ENCODE measurements at places on chromosomes 2 and 18. TPM values are rescaled to one million over a fixed set of nuclear protein-coding genes. Genes with fewer than 3 reads are reported as not detected.

GRCh38 chr2:220509966-220510365 is 882.5 kb downstream of the SLC4A3 start:
- no peak for DNase-seq

DNA sequence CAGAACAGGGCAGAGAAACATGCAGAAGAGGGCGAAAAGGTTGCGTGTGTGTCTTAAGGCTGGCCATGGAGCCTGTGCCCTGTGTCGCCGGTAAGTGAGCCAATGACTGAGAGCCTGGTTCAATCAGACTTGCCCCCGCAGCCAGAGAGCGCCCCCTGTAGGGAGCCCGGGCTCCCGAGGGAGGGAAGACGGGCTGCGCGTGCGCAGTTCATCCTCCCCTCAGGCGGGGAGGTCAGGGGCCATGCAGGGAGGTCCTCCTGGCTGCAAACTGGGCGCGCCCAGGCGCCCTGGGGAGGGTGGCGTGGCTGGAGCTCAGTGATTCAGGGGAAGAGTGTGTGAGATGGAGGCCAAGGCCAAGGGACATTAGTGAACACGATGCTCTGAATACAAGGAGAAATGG is 276.6 kb downstream of the PHLPP1 start:
- no peak for DNase-seq

- DNase-seq, result no peak
These were observed at the start of gene SNRNP27 for GRCh38 chr2:69893684-69894551. SNRNP27 (plus strand) TSS chr2:69893956; CDS start chr2:69893985, 29 bp downstream.

DNA sequence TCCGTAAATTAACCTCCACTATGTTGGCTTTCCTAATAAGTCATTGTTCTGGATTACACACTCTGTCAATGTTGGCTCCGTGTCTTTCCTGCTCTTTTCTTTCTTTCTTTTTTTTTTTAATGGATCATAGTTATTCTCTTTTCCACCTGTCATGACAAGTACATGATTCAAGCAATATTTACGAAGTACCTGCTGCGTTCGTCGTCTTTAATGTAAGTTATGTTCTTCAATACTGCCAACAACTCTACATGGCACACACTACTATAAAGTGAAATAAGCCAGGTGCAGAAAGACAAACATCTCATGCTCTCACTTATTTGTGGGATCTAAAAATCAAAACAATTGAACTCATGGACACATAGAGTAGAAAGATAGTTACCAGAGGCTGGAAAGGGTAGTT is 239.1 kb downstream of the SCG2 start:
- no peak for DNase-seq

The LTBP1 gene
- 96.6 TPM for polyA plus RNA-seq

- no peak for DNase-seq
These were observed 105.3 kb downstream of the TSN start for GRCh38 chr2:121860758-121861227.

The HOXD9 gene
- 106 TPM for polyA plus RNA-seq

DNA sequence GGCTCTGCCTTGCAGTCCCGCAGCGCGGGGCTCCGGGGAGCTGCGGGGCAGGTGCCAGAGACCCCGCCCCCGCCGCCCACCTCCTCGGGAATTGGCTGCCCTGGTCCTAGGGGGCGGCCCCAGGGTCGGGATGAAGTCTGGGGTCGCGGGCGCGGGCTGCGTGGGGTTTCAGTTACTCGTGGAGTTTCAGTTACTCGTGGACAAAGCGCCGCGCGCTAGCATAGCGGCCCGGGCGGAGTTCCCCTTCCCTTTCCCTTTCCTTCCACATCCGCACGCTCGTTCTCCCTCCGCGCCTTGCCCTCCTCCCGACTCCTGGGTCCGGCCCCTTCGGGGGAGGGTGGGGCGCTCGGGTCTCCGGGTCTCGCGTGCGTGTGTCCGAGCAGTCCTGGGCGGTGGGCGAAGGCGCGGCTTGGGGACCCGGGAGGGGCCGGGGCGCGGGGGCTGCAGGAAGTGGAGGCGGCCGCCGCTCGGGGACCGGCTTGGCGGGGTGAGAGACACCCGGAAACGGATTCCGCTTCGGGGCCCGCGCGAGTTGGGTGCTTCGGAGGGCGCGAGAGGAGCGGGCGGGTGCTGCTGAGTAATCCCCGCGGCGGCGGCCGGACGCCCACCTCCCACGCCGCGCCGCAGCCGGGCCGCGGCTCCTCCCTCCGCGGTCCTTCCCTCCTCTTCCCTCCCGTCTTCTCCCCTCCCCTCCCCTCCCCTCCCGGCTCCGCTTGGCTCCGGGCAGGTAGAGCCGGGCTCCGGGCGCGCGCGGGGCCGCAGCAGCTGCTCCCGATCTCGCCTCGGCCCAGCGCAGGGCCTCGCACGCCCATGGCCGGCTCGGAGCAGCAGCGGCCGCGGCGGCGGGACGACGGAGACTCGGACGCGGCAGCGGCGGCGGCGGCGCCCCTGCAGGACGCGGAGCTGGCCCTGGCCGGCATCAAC is at the start of gene TTC39C:
Gene TTC39C, plus strand, starts transcription at position 693 of the 924 bp plus-strand sequence. Its CDS starts 118 bp downstream, at position 811.
- no peak for DNase-seq

DNA sequence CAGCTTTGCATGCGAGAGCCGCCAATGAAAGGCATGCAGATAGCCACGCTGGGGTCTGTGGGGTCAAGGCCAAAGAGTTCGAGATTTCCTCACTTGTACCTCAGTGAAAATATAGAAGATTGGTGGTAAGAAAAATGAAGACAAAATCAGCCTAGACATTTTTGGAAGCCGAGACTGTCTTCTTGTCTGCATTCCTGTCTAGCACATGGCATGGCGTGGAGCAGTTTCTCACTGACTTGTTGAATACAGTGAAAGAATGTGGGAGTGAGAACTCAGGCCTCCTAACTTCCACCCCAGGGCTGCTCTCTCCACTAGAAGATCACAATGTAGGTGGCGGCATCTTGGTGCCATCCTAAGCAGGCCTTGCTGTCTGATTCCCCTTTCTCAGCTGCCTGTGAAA is 740.8 kb upstream of the HS6ST1 start:
- DNase-seq, result no peak

- DNase-seq, result no peak
These were observed 60.4 kb downstream of the WDSUB1 start for GRCh38 chr2:159226059-159226461.

The PARD6G gene
- 30.7 TPM for polyA plus RNA-seq

GRCh38 chr2:179036353-179036905 is 13.5 kb downstream of the CCDC141 start:
- DNase-seq, result no peak

The PJVK gene
- 9.1 TPM for polyA plus RNA-seq

The SP3 gene
- 101 TPM for polyA plus RNA-seq

GRCh38 chr2:112047537-112048235 is 7.4 kb upstream of the TMEM87B start:
- no peak for DNase-seq

DNA sequence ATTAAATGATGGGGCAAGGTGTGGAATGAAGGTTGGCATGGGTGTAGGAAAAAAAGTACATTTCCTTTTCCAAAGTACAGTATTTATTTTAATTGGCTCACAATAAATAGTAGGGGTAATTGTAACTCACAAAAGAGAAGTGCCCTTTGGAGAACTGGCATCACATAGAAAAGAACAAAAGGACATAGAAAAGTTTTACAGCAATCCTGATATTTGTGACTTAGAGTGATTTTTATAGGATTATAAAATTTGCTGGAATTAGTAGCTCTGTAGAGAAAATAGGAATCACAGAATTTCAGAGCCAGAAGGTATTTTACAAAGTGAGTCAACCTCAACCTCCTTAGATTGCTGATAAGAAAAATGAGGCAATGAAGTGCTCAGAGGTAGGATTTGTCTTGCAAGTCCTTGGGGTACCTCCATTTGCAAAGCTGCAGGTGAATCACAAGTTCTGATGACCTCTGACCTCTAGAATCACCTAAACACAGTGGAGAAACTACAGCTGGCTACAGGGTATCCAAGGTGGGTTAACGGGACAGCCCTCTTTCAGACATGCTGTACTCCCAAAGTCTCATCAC is 133.6 kb downstream of the SOCS6 start:
- DNase-seq, result no peak

- DNase-seq, result no peak
These were observed 15.1 kb upstream of the NMUR1 start for GRCh38 chr2:231545105-231545902.

GRCh38 chr2:237604960-237605359 is 14.4 kb upstream of the RAB17 start:
- no peak for DNase-seq

GRCh38 chr2:201785135-201785534 is 4.4 kb upstream of the ALS2 start:
- no peak for DNase-seq

- DNase-seq, result no peak
These were observed 226.3 kb downstream of the CCDC85A start for GRCh38 chr2:56410140-56410539.

DNA sequence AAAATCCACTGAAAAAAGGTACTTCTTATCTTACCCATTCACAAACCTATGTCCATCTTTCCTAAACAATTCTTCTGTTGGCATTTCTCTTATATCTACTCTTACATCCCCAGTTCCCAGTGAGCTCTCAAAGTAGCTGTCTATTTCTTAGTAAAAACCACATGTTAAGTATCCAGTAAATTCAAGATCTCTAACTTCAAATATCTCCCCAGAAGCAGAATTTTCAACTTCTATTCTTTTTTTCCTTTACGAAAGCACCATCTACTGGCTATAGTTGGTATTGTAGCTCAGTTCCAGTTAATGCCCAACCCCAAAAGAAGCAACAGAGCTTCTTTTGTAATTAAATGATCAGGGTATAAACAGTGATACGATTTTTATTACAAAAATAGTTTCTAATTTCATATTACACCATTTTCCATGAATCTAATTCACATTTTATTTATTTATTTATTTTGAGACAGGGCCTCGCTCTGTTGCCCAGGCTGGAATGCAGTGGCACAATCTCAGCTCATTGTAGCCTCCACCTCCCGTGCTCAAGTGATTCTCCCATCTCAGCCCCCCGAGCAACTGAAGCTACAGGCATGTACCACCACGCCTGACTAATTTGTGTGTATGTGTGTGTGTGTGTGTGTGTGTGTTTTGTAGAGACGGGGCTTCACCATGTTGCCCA is 28.5 kb downstream of the HRH4 start:
- DNase-seq, result no peak

- DNase-seq, result no peak
These were observed 58.8 kb upstream of the TANK start for GRCh38 chr2:161101406-161101805.

The ABHD1 gene
- polyA plus RNA-seq, result 0.46 TPM

DNA sequence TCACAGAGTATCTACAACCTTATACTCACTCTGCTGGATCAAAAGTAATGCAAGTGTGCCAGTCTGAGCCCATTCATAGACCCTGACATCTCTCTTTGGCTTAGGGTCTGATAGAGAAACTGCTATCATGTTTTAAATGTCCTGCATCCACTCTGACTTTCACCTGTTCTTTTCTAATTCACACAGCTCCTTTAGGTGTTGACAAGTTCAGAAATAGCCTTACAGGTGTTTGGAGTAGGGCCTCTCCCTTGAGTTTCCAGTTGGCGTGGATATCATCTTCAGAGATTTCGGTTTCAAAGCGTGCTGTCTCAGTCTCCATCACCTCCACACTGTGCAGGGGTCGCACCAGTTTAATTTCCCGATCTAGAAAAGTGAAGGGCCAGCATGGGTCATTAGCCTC is 150.3 kb downstream of the PLEKHA3 start:
- DNase-seq, result no peak

DNA sequence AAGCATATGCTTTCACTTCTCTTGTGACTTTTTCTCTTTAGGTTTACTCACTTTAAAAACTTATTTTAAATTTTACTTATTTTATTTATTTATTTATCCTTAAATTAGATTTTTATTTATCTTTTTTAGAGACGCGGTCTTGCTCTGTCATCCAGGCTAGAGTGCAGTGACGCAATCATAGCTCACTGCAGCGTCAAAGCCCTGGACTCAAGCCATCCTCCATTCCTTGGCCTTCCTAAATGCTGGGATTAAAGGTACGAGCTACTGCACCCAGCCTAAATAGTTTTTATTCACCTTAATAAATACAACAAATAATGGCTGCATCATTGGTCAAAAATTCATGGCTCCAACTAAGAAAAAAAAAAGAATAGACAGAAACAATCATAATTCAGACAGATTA is 415.7 kb upstream of the FIGN start:
- no peak for DNase-seq

The IL37 gene
- not detected for polyA plus RNA-seq

GRCh38 chr2:207200136-207200535 is 34.4 kb upstream of the KLF7 start:
- DNase-seq, result no peak

DNA sequence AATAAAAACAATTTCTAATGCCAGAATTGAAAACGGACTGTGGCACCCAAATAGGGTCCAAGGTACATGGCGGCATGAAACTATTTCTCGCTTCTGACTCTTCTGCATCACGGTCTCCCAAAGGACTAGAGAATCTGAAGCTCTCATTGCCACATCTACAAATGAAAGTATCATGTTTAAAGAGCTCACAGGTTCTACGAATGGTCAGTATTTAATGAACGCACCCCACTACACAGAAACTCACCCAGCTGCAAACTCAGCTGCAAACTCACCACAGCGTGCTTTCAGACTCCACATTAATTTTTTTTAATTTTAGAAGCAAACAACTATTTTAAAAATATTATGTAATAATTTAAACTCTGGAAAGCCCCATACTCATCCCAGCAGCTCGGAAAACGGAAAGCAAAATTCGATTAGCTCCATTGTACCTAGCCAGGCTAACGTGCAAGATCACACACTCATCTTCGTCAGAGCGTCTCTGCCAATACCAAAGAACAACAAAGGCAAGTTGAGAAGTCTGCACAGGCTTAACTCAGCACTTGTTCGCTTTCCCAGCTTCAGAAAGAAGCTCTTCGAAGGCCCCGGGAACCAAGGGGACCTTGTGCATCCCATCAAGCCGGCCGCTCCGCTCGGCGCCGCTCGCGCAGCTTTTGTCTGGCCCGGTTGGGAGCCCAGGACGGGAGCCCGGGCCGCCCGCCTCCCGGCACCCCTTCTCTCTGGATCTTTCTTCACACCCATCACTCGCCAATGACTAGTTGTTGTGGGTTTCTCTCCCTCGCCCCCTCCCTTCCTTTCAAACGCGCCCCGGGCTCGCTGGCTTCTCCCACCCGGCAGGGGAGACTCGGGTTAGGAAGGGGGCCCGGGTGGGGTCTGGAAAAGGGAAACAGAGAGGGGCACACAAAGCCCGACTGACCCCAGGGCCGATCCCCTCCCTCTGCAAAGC is 785 bp downstream of the CLASP1 start:
- peak; percentile 27 for DNase-seq

GRCh38 chr2:66925128-66925527 is 472.0 kb upstream of the ETAA1 start:
- DNase-seq, result no peak

All from left renal pelvis (tissue), 4 donors.